Activated CD4-positive, alpha-beta T cell treated with anti-CD3 and anti-CD28 coated beads, Interleukin-10, Interleukin-2, amounts not matched to agents 100 ng/mL and 50 ng/mL, durations not matched to agents 16 hours and 8 hours (primary cell): ENCODE measurements at places on chromosomes 4 and X.

GRCh38 chr4:13484749-13485221 is 645 bp upstream of the RAB28 start:
- DNase-seq = peak; percentile 32

GRCh38 chr4:9988933-9989332 is 32.4 kb downstream of the SLC2A9 start:
- DNase-seq = no peak

DNA sequence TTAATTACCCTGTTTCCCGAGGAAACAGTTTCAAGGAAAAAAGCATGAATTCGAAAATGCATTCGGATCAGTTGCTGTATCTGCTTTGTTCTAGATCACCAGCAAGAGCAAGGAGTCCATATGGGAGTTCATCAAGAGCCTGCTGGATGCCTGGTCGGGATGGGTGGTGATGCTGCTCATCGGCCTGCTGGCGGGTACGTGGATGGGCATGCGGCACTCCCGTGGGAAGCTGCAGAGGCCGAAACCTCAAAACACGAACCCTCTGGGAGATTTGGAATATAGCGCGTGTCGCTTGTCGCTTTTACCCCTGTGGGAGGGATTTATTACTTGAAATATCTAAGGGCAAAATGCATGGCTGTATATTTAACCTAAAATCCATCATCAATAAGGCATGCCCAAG is 30.6 kb downstream of the CLCN4 start:
- no peak for DNase-seq

DNA sequence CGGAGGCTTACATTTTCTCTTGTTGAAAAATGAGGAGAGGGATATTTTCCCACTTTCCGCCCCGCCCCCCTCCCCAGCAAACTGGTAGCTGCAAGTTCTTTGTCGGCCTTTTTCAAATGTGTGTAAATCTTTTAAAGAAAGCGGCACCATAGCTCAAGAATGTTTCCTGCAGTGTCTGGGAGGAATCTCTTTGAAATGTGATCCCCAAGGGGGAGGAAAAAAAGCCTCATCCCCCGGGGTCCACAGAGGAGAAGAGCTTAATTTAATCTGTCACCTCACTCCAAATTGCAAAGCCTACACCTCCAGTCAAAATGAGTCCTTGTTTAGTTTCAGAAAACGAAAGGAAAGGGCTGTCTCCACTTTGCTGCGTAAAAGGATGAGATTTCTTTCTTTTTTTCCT is 34.8 kb downstream of the ASMT start:
- DNase-seq = no peak

GRCh38 chr4:14152834-14153519 is 525.5 kb upstream of the BOD1L1 start:
- no peak for DNase-seq

- DNase-seq = no peak
Measured at GRCh38 chr4:155541716-155542115, 124.9 kb upstream of the GUCY1A1 start.

- DNase-seq = no peak
Measured at GRCh38 chr4:81836716-81837115, 365.0 kb upstream of the RASGEF1B start.

GRCh38 chr4:71583971-71584370 is 199.9 kb downstream of the GC start:
- no peak for DNase-seq

DNA sequence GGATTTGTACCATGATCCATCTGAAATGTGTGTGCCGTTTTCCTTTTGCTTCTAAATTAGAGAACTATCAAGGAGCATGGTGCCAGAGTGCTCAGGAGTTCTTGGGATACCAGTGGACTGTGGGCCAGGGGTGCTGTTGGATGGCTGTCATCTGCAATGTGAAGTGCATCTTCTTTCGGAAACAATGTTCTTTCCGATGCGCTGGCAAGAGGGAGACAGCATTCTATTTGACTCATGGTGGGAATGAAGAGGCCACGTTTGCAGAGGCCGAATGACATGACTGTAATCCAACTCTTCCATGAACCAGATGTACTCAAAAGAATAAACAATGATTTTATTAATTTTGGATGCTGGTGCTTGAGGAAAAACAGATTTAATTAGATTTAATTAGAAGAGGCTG is 45.5 kb downstream of the SORCS2 start:
- DNase-seq = no peak
